NCI-H82 (cell line): ENCODE measurements at places on chromosomes 16 and 17.
A peak's percentile ranks its signal among the peaks of the same experiment; 100 is the strongest.

DNA sequence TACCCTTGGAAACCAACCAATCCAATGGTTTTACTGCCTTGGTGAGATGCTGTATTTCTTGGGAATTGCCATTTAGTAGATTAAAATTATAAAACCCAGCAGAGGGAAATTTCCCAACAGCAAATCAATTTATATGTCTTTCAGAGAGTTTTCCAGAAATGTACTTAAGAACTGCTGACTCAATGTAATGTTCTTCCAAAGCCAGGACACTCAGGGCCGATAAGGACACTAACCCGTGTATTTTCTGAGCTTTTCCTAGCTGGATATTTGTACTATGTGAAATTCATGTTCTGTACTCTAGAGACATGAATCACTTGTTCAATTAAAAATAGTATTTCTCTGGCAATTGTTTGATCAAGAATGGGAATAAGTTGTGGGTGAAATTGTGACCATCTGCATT is 121.4 kb downstream of the KCNJ2 start:
- no peak for DNase-seq

- DNase-seq = peak; percentile 65
These were observed 43.5 kb downstream of the ST3GAL2 start for GRCh38 chr16:70395345-70395901.

GRCh38 chr17:1108765-1109605 is 70.8 kb downstream of the ABR start:
- peak; percentile 71 for DNase-seq

GRCh38 chr17:13835151-13835550 is 233.4 kb upstream of the HS3ST3A1 start:
- no peak for DNase-seq

DNA sequence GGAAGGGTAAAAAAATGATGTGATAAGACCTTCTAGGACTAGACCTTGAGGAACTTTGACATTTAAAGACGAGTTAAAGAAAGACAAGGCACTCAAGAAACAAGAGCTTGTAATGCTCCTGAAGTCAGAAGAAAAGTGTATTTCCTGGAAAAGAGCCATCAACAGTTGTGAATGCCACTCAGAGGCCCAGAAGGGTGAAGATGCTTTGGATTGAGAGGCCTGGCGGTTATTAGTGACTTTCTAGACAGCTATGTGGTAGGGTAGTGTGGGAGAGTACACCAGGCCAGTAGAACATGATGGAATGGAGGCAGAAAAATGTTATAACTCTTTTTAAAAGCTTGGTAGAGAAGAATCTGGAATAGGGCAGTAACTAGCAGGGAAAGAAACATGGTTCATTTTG is 34.1 kb upstream of the ANKFN1 start:
- no peak for DNase-seq

GRCh38 chr17:60513014-60513413 is 13.0 kb downstream of the APPBP2 start:
- DNase-seq = no peak

DNA sequence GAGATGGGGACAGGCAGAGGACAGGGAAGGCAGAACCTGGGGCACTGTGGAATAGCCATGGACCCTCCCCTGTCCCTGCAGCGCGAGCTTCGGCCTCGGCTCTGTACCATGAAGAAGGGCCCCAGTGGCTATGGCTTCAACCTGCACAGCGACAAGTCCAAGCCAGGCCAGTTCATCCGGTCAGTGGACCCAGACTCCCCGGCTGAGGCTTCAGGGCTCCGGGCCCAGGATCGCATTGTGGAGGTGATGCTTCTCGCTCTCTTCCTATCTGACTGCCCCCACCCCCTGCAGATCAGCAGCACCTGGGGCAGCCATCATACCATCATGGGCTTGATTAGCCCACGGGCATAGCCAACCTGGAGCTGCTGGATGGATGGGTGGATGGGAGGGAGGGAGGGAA is 13.5 kb downstream of the NHERF1 start:
- DNase-seq = no peak

DNA sequence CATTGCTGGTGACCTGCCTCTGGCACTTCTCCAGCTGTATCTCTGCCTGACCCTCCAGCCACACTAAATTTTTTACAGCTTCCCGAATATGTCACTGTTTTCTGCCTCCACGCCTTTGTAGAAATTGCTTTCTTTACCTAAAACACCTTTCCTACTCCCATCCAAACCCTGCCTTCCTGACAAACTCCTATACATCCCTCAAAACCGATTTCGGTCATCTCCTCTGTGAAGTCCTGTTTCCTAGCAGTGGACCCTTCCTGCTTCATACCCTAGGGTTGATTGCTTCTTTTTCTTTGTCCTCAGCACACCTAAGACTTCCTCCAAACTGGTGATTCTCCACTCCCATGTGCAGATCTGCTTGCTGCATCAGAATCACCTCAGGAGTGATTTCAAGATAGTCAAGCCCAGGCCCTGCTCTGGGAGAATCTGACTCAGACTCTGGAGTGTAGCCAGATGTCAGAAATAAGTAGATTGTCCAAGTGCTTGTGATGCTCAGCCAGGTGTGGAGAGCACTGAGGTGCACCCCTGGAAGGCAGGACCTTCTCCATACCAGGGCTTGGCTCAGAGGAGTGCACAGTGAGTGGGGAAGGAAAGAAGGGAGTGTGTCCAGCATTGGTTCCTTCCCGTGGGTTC is 184.2 kb downstream of the COPRS start:
- no peak for DNase-seq

GRCh38 chr17:71825687-71826086 is 295.1 kb upstream of the SOX9 start:
- DNase-seq = no peak

DNA sequence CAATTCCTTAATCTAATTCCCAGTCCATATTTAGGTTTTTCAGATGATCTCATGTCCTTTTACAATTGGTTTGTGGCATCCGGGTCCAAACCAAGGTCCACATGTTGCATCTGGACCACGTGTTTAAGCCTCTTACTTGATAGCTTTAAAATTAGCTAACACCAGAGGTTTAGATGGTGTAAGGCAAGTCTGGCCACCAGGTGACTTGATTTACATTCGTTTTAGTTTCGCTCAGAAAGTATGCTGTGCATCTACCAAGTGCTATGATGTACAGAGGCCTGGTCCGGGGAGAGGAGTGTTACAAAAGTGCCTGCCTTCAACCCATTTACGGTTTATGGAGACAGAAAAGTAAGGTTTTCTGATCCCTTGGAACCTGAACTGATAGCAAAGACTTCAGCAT is 878 bp upstream of the DNAJA2 start:
- DNase-seq = peak; percentile 78

DNA sequence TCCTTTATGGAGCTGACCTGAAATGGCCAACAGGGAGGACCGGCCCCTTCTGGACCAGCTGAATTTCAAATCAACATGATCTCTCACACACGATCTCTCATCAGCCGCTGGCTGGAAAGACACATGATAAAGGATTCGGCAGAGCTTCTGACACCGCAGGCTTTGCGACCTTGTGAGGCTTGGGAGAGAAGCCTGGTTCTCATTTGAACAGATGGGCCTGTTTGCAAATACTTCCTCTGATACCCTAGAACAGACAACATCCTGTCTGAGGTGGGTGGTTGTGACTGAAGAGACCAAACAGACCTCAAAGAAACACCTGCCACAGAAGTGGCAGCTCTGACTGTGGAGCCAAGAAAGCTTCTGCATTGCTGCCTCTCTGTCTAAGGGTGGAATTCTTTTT is 77.9 kb upstream of the SDK2 start:
- peak; percentile 73 for DNase-seq

DNA sequence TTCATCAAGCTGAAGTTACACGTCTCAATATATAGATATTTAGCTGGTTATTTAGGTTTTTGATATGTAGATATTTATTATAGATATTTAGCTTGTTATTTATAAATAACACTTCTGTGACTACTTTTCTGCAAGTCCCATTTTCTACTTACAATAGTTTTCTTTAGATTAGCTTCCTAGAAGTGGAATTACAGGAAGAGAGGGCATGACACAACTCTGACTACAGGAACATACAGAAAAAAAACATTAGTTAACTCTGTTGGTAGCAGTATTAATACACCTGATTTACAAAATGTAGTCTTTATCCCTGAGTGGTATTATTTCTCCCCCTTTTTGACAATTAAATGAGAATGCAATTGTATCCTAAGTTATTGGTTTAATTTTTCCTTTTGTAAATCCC is 21.2 kb upstream of the CCL1 start:
- no peak for DNase-seq

- peak; percentile 14 for DNase-seq
These were observed 361.2 kb downstream of the SEC14L1 start for GRCh38 chr17:77501751-77502625.

DNA sequence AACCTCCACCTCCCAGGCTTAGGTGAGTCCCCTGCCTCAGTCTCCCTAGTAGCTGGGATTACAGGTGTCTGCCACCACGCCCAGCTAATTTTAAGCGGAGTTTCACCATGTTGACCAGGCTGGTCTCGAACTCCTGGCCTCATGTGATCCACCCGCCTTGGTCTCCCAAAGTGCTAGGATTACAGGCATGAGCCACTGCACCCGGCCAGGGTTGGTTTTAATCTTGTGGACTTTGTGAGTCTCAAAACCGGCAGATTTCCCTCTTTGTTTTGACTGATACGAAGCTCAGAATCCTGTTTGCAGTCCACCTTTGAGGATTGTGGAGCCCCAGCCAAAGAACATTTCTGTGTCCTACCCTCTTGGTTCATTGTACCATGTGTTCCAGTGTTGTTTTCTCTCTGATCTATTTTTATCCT is 16.4 kb upstream of the CPSF4L start:
- peak; percentile 96 for DNase-seq

DNA sequence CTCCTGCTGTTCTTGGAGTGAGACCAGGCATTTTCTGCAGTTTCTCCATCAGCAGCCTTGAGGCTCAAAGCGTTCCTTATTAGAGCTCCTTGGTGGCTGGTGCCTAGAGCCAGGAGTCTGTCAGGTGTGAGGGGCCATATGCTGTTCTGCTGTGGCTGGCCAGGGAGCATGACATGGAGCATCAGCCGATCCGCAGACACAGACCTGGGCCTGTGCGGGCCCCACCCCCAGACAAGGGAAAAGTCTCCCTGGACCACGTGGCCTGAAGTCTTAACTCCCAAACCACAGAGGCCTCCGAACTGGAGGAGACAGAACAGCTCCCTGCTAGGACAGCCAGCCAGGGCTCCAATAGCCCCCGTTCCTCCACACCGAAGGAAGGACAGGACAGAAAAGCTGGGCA is 162.7 kb upstream of the CIBAR2 start:
- peak; percentile 55 for DNase-seq

GRCh38 chr17:31532081-31532480 is 140.6 kb downstream of the RAB11FIP4 start:
- DNase-seq = no peak

- DNase-seq = no peak
These were observed 38.3 kb upstream of the SMPD3 start for GRCh38 chr16:68486502-68487202.

- no peak for DNase-seq
These were observed 45.8 kb upstream of the ATF7IP2 start for GRCh38 chr16:10339777-10340732.

DNA sequence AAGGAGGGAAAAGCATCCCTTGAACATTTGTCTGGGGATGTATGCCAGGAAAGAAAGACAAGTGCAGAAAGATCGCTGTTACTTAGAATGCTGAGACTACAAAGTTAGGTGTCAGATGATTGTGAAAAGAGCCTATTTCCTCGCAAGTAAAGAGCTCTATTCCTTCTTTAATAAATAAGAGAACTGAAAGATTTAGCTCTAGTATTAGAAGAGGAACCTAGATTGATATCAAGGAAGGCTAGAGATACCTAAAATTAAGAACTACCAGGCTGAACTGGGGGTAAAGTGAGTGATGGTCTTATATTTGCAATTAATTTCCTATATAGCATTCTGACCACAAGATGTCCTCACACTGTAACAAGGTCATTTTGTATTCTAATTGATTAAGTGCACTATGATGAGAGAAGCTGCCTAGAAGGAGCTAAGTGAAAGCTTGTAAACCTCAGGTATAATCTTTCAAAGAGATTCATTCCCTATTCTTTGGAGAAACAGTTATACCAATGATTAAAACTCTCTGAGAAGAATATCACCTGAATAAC is 62.3 kb downstream of the SSH2 start:
- peak; percentile 53 for DNase-seq

DNA sequence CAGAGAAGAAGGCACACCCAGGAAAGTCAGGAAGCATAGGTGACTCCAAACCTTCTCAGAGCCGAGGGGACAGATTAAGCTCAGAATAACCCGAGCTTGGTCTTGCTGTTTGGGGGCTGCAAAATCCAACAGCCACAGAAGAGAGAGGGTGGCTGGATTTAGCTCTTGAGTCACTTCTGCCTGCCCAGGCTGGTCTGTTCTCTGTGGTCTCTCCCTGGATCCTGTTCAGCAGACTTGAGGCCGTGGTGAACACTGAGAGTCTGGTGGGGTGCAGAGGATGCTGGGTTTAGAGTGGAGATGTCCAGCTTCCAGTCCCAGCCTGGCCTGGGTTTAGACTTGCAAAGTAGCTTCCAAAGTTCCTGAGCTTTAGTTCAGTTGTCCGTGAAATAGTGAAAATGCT is 8.8 kb downstream of the SLC26A11 start:
- DNase-seq = no peak

GRCh38 chr17:11511696-11512095 is 86.6 kb upstream of the DNAH9 start:
- DNase-seq = peak; percentile 88

- no peak for DNase-seq
These were observed 149.4 kb upstream of the HS3ST2 start for GRCh38 chr16:22664561-22664997.

DNA sequence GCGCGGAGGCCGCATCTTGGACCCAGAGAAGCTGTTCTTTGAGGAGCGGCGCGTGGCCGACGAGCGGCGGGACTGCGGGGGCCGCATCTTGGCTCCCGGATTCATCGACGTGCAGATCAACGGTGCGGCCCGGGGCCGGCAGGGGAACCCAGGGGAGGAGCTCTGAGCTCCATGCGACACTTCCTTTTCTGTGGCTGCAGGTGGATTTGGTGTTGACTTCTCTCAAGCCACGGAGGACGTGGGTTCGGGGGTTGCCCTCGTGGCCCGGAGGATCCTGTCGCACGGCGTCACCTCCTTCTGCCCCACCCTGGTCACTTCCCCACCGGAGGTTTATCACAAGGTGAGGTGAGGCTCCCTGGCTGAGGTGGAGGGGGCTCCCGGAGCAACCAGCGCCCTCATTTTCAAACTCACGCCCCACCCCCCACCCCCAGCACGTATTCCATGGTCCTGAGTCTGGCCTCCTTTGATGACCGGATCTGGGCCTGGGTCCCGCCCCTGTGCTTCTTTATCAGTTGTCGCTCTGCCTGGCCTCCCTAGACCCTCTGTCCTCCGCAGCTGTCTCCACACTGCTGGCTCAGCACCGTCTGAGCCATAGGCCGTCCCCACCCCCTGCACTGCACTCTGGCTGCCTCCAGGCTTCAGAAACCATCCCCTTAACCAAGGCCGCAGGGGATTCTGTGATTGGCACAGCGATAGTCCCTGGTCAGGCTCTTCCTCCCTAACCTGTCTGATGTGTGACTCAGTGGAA is 787 bp downstream of the AMDHD2 start:
- no peak for DNase-seq

DNA sequence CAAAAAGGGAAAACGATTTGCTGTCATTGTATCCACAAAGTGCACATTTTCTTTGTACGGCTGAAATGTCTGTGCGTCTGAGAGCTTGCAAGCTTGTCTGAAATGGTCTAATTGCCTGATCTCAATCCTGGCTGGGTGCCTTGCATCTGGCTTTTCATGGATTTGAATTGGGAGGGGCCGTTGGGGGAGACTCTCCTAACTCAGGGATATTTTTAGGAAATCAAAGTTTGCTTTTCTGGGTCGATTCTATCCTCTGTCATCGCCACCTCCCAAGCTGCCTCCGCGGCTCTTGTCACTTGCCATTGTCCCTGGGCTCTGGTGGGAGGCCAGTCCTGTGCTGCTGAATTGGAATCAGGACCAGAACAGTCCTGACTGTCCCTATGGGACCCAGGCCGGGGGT is 33.3 kb upstream of the MGAT5B start:
- no peak for DNase-seq

GRCh38 chr16:85275533-85276249 is 163.4 kb upstream of the CIBAR2 start:
- DNase-seq = peak; percentile 88
